ENCODE measurements at places on chromosomes 3 and 15.

DNA sequence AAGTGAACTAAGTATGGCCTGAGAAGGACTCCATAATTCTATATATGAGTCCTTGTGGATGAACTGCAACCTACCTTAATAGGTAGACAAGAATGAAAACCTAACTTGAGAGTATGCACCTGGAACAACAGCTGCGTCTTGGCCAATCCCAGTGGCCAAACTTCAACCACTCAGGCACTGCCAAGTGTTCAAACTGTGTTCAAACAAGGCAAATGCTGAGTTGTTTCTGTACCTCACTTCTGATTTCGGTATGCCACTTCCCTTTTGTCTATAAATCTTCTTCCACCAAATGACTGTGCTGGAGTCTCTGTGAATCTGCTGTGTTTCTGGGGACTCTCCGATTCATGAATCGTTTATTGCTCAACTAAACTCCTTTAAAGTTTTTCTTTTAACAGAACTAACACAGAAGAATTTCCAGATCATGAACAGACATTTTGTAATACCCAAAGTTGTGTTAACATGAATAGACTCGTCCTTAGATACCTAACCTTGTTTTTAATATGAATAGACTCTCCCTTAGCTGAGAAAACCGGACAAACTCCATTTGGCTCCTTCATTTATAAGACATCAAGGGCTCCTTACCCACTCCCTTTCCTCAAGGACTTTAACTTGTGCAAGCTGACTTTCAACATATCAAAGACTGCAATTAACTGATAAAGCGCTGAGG lies 4.1 kb downstream of the ZNF717 start:
- DNase-seq: no peak

DNA sequence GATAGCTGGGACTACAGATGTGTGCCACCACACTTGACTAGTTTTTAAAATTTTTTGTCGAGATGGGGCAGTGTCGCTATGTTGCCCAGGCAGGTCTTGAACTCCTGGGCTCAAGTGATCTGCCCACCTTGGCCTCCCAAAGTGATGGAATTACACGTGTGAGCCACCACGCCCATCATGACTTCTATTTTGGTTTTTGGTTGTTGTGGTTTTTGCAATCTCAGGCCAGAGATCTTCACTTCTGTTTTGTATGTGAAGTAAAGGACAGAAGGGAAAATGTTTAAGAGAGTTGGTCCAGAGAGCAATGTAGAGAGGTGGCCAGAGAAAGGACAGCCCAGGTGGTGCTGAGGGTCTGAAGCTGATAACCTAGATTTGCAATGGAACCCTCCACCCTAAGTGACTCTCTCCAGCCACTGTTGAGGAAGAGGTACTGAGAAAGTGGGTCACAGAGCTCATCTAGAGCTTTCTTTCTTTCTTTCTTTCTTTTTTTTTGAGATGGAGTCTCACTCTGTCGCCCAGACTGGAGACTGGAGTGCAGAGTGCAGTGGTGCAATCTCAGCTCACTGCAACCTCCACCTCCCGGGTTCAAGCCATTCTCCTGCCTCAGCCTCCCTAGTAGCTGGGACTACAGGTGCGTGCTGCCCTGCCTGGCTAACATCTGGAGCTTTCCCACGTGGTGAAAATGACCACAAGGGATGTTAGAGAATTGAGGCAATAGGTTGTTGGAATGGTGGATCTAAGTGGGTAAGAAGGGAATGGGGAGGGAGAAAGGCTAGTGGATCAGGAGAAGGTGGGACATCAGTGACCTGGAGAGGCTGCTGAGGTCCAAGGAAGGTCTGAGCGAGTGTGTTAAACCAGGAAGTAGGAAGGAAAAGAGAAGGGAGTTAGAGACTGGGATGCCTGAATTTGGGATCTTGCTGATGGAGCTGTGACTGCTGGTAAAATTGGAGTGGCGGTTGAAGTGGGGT lies 22.4 kb upstream of the SEMA4B start:
- DNase-seq: no peak

- no peak for DNase-seq
Observed at GRCh38 chr3:11467875-11468274, 175.8 kb downstream of the VGLL4 start.

GRCh38 chr15:60757831-60758570 lies 279.1 kb upstream of the ICE2 start:
- no peak for DNase-seq

GRCh38 chr15:83365370-83365938 lies 81.0 kb upstream of the BNC1 start:
- DNase-seq: no peak

DNA sequence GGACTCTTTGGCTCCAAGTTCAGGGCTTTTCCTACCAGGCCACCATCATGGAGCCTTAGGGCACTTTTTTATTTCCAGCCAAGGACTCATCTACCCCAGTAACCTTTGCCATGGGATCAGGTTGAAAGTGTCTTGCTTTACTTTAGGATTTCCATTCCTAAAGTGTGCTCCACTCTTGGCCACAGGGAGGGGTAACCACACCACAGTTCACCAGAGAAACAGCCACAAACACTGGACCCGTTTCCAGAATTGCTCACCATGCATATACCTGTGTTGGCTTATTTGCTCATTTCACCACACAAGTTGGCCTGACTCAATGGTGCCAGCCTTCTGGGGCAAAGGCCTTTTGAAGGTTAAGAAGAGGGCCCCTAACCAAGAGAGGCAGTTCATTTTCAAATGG lies 70.6 kb upstream of the RAD18 start:
- DNase-seq: no peak

DNA sequence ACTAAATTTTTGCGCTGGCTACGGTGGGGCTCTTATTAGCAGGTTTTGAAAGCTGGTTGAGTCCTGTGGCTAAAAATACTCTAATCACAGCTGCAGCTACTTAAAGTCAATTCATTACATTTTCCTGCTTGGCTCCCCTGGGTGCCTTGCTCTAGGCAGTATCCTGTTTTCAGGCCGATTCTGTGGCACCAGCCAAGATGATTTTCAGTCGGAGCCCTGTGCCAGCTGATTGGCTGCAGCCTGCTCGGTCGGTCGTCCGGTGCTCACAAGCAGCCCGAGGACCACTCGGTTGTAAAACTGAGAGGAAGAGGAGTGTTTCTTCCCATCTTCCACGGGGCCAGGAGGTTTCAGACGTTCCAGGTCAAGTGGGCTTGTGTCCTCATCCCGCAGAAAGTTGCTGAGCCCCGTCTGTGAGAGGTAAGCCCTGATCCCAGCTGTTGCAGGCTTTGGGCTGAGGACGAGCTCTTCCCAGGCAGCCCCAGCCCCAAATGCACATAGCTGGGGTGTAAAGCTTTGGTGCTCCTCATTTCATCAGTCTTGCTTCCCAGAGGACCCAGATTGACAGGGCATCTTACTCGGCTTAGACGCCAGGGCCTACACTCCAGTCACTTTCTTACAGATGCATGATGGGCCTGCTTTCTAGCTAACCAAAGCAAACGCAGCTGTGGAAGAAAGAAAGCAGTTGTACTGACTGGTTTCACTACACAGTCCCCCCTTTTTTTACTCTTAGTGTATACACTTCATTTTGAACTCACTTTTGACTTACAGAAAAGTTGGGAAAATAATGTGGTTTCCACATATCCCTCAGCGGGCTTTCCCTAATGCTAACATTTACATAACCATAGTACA lies 15.9 kb downstream of the LYSMD4 start:
- DNase-seq: no peak

GRCh38 chr3:134694466-134694865 lies 43.6 kb upstream of the KY start:
- DNase-seq: no peak

GRCh38 chr15:72492733-72493132 lies 18.6 kb downstream of the ARIH1 start:
- no peak for DNase-seq

DNA sequence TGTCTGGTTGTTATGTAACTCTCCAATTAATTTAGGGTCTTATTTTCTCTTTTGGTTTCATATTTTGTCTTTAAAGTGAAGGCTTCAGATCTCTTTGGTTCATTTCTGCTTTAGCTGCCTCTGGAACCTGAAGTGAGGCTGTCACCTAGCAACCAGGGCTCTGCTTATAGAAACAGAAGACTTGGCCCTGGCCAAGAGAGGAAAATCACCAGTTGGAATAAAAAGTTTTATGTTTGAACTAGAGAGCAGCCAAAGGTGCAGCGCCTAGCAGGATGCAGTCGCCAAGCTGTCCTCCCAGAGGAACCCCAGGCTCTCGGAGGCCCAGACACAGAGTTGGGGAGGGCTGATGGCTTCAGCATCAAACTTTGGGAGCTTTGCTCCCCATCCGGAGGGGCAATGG lies 41.1 kb downstream of the LYZL4 start:
- DNase-seq: no peak

All from stimulated activated effector memory CD8-positive, alpha-beta T cell treated with anti-CD3 and anti-CD28 coated beads, Interleukin-12 subunit alpha, Interleukin-12 subunit beta, amount 100 ng/mL, for 72 hours (primary cell).